ENCODE measurements at places on chromosomes 11 and 22. TPM values are rescaled to one million over a fixed set of nuclear protein-coding genes. Genes with fewer than 3 reads are reported as not detected.

The FDXACB1 gene
- total RNA-seq, result 2.0 TPM

The CREB3L1 gene
- 0.13 TPM for total RNA-seq

The PDGFB gene
- total RNA-seq, result 0.05 TPM

The XKR3 gene
- 1.9 TPM for total RNA-seq

Data from SK-MEL-5 (cell line).